Activated CD4-positive, alpha-beta T cell treated with anti-CD3 and anti-CD28 coated beads, Interleukin-2, Interleukin-6, amounts not matched to agents 100 ng/mL and 50 ng/mL, durations not matched to agents 16 hours and 8 hours (primary cell): ENCODE measurements at places on chromosomes 2 and 18.

DNA sequence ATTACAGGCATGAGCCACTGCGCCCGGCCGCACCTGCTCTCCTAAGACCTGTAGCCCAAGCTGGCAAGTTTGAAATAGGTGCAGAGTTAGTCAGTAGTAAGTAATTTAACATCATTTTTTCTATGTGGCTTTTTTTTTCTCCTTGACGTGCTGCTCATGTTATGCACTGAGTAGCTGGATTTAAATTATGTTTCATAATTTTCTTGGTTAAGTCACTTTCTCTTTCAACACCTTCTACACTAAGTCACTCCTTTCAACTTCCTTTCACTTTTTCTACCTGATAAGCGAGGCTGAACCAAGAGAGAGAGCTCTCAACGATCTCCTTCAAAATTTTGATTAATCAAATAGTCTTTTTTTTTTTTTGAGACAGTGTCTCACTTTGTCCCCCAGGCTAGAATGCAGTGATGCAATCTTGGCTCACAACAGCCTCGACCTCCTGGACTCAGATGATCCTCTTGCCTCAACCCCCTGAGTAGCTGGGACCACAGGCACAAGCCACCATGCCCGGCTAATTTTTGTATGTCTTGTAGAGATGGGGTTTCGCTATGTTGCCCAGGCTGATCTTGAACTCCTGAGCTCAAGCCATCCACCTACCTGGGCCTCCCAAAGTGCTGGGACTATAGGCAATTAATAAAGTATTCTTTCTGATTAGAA, 13.1 kb downstream of the CASP8 start:
- DNase-seq, result no peak

GRCh38 chr2:235851828-235852525, 316.2 kb downstream of the GBX2 start:
- DNase-seq, result no peak

DNA sequence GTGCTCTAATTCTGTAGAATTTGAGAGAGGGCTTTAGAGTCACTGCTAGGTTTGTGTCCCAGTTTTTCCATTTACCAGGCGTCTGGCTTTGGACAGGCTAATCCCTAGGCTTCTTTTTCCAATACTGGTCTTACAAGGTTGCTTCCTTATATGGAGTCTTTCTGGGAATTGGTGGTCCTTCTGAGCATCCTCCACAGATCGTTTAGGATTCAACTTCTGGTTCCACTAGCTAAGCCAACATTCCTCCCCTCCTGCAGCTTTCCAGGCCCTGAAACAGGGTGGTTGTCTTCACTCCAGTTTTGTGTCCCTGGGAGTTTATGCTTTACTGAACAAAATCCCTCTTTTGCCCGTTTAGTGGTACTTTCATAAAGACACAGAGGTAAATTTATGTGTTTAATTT, 170.6 kb downstream of the CERS6 start:
- no peak for DNase-seq

GRCh38 chr18:25351280-25351775, 638 bp downstream of the ZNF521 start:
- DNase-seq, result no peak

DNA sequence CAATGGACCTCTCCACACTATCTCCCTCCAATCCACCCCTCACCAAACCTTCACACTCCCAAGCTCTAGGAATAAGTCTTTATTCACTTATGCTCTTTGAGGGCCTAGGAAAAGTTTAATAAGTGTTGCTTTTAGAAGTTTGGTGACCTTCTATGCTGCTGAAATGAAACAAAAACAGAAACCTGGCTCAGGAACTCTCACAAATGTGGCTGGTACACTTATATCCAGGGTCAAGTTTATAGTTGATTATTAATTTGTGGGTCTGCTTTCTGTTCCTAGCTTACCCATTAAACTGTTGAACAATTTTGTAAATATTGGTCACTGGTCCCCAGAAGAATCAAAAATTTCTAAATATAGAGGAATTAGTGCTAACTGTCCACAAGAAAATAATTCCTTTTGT, 14.2 kb upstream of the ANKRD44 start:
- DNase-seq, result no peak

DNA sequence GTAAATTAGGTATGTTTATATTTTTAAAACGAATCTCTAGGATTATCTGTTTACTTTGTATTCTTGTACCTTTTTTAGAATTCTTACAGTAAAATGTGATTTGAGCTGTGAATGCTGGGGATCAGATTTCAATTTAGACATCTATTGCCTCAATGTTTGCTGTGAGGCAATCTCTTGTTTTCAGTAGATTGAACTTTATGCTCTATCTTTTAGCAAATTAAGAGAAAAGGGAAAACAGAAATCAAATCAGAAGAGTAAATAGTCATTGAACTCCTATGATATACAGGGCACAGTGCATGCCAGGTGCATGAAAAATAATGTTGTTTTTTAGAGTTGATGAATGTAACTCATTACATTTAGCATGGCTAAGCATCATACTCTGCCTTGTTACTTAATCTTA, 39.5 kb downstream of the ZC3H6 start:
- DNase-seq, result no peak

DNA sequence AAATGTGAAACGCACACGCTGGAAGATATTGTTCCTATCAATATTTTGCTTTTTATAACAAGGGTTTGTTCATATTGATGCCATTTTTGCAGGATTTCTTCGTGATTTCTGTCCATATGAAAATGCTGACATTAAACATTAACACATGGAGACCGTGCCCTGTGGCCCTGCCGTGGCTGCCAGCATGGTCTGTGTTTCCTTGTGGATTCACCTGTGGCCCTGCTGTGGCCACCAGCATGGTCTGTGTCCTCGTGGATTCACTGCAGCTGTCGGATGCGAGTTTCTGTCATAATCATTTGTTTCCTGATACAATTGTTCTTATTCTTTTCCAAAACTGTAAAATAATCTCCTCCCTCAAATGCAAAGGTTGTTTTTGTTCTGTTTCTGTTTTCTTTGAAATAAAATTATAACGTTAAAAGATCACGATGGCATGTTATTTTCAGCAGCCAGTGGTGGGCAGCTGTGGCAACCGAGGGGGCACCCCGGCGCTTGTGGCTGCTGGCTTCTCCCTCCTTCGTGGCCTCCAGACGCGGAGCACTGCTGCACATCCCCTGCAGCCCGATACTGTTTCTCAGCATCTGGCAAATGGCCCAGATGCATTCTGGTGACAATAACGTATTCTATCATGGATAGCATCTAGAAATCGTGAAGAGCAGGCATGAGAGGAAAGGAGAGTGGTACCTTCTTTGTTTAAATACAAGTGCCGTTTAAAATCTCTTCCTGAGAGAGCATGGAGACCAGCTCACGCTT, 143.5 kb downstream of the PTGR3 start:
- no peak for DNase-seq

GRCh38 chr2:127080938-127081755, 25.8 kb downstream of the BIN1 start:
- peak; percentile 64 for DNase-seq

DNA sequence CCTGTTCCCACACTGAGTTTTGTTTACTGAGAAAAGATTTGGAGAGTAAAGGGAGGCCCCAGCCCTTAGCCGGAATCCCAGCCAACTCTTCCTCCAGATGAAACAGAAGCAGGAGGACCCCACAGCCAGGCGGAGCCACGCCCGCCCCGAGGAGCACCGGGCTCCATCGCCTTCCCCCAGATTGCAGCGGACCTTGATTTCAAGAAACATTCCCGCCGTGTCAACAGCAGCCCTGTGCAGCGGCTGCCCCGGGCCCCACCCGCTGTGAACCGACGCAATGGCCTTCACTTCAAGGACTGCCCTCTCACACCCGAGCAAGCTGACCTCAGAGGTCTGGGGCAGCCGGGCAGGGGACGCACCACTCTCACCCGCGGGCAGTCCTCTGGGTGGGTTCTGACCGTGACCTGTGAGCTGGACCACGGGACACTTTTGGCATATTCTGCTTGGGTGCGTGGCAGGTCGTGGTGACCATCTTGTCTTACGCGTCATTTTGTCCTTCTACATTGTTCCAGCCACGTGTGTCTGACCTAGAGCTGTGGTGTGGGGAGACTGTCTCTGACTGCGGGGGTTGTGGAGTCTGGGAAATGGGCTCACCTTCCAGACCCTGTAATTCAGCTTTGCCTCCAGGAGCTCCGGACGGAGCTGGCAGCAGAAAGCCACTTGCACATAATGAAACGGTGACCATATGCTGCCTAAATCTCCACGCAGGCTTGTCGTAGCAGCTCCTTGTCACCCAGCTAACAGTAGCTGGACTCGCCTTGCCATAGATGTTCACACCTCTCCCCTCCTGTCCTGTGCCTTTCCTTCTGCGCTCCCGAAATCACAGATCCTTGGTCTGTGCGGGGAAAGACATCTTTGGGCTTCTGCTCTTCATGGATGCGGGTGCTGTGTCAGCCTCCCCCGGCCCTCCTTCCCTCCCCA, 32.0 kb upstream of the INHBB start:
- no peak for DNase-seq

DNA sequence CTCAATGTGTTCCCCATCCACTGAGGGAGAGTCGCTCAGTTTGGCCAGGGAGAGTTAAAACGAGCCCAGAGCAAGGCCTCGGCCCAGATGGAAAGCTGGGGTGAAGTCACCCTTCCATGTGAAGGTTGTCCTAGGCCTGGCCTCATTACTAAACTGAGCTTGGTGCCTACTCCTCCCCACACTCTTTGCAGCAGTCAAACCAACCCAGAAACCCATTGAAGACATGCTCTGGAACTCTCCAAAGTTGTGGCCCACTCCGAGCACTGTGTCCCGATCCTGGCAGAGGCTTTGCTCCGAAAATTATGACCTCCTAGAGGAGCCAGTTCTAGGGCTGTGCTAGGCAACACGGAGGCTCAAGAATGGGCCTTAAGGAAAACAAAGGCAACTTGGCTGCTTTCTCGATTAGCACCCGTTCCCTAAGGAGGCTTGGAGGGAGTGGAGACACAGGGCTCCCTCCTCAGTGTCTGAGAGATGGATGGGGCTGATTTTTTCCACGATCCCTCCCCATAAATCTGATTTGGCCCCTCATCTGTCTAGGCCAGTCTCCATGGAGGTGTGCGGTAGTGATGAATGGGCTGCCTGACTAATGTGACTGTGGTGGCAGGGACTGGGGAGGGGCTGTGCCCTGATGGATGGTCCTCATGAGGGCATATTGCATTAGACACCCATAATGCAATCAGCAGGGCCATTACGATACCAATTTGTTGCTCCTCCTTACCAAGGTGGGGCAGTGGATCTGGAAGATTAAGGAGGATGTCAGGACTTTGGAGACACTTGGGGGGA, 11.7 kb upstream of the CYP26B1 start:
- no peak for DNase-seq

DNA sequence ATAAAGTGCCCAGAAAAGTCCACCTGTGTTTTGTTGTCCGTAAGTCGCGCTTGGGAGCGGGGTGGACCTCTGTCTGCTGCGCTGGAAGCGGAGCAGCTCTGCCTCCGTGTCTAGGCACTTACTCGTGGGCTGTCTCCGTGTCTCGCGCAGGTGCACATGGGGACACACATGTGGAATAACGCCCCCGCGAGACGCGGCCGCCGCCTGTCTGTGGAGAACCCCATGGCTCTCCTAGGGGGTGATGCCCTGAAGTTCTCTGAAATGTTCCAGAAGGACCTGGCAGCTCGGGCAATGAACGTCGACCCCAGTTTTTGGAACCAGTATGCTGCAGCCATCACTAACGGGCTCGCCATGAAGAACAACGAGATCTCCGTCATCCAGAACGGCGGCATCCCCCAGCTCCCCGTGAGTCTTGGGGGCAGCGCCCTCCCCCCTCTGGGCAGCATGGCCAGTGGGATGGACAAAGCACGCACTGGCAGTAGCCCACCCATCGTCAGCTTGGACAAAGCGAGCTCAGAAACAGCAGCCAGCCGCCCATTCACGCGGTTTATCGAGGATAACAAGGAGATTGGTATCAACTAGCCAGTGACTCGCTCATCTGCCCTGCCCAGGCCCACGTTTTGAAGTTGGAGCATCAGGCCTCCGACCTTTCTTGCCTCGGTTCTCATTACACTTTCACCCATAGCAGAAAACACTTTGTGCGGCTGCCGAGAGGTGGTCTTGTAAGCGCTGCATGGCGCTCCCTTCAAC, 17.3 kb downstream of the SALL3 start:
- DNase-seq, result no peak

GRCh38 chr18:199768-200167, 41.4 kb downstream of the USP14 start:
- DNase-seq, result no peak

GRCh38 chr2:27717070-27717795, 53.5 kb downstream of the SLC4A1AP start:
- no peak for DNase-seq

GRCh38 chr18:64331419-64331818, 182.5 kb upstream of the LINC00305 start:
- DNase-seq, result no peak

DNA sequence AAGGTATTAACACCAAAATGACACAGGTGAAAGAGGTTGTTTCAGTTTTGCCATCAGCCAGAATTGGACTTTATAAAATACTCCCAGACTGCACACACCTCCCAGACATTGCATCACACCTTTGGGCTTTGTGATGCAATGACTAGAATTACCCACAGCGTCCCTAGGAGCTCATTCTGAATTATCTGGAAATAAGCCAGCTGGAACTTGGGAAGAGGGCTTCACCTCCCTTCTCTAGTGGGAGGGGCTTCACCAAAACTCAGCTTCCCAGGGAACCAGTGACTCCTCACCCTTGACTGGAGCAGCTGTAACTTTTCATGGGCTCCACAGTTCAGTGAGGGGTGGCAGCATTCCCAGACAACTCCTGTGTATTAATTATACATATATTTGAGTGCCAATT, 83.1 kb upstream of the BZW1 start:
- no peak for DNase-seq

GRCh38 chr18:79942211-79942610, 9.2 kb downstream of the SLC66A2 start:
- no peak for DNase-seq

DNA sequence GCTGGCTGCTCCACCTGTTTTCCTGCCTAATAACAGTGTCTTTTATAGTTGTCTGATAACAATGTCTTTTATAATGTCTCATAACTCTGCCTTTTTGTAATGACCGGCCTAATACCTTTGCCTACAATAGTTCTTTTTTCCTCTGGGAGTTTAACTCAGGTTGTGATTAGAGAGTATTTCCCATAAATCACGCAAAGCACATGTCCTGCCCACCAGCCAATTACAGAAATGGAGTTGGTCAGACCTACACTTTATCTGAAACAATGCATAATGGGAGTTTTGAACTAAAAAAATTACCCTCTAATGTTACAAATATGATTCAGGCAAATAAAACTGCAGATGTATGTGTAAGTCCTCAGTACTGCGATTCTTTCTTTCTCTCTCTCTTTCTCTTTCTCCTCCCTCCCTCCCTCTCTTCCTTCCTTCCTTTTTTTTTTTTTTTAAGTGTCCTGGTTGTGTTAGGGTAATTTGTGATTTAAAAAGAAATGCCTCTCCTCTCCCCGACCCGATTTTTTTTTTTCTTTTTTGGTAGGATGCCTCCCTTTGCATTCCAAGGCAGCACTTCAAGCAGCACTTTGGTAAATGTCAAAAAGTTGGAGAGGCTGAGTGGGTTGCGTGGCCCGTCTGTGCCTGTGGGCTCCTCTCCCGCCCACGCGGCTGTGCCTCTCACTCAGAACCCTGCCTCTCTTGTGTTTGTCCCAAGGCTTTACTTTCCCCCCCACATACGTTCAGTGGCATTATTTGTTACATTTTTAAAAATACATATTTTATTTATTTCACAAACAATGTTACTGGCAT, 147.3 kb downstream of the AGAP1 start:
- DNase-seq, result no peak
